RWPE2 (cell line): ENCODE measurements at places on chromosomes 2 and 18.
A peak's percentile ranks its signal among the peaks of the same experiment; 100 is the strongest.

GRCh38 chr2:241975593-241976284, 106.2 kb downstream of the RTP5 start:
- DNase-seq: no peak

DNA sequence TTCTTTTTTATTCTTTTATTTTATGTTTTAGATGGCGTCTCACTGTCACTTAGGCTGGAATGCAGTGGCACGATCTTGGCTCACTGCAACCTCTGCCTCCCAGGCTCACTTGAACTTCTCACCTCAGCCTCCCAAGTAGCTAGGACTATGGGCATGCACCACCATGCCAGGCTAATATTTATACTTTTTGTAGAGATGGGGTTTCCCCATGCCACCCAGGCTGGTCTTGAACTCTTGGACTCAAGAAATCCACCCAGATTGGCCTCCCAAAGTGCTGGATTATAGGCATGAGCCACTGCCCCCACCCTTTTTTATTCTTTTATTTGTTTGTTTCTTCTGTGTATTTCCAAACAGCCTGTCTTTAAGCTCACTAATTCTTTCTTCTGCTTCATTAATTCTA, 306.7 kb upstream of the THUMPD2 start:
- DNase-seq: no peak

DNA sequence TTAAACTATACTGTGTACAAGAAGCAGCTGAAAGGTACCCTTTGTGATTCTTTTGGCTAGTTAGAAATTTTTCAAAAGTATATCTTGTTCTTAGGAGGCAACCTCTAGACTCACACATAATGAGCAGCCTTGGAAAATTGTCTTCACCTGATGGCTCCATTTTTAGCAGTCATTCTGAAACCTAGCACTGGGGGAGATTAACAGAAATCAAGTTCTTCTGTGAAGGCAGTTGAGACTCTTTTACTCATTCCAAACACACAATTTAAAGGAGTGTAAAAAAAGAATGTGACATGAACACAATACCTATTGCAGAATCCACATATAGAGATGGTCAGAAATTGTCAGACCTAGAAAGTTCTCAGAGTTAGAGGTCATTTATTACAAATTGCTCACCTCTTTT, 197.7 kb downstream of the UBE2E3 start:
- DNase-seq: no peak

GRCh38 chr2:98464772-98465310, 20.2 kb downstream of the INPP4A start:
- DNase-seq: no peak

GRCh38 chr2:102427249-102427648, 4.3 kb downstream of the IL18RAP start:
- DNase-seq: no peak

- DNase-seq: peak; percentile 70
Measured at GRCh38 chr2:85133751-85134254, 611 bp downstream of the TCF7L1 start.
